Subcutaneous adipose tissue (tissue), 4 donors: ENCODE measurements at places on chromosomes 1 and 21. TPM values are rescaled to one million over a fixed set of nuclear protein-coding genes. Genes with fewer than 3 reads are reported as not detected.

The KIF2C gene
- total RNA-seq, result not detected

The BRINP2 gene
- 1.8 TPM for total RNA-seq

The OR2L3 gene
- total RNA-seq, result not detected

The TMEM82 gene
- not detected for total RNA-seq

The LHX4 gene
- total RNA-seq, result not detected

The FAM177B gene
- 0.82 TPM for total RNA-seq

The FCGR2B gene
- total RNA-seq, result 97.1 TPM

The RAB42 gene
- total RNA-seq, result 1.1 TPM

The FAM167B gene
- total RNA-seq, result 1.3 TPM

The S100A1 gene
- 9.3 TPM for total RNA-seq

The CFHR3 gene
- 0.33 TPM for total RNA-seq

The CFHR2 gene
- total RNA-seq, result not detected

The TNFSF4 gene
- 1.5 TPM for total RNA-seq

The EXOC8 gene
- total RNA-seq, result 16.1 TPM

The PALMD gene
- total RNA-seq, result 250 TPM

The OR2L5 gene
- 0.22 TPM for total RNA-seq

The NTMT2 gene
- total RNA-seq, result not detected

The ZNF687 gene
- 7.8 TPM for total RNA-seq

The CD101 gene
- total RNA-seq, result 0.49 TPM

The CFAP107 gene
- not detected for total RNA-seq

The C1QA gene
- total RNA-seq, result 473 TPM

The VCAM1 gene
- total RNA-seq, result 8.8 TPM

The RPL5 gene
- 1,686 TPM for total RNA-seq

The SHISA4 gene
- total RNA-seq, result 13.9 TPM

The SPRR3 gene
- total RNA-seq, result not detected

The BCAR3 gene
- total RNA-seq, result 98.7 TPM

The C1orf226 gene
- 3.4 TPM for total RNA-seq

The C4BPA gene
- total RNA-seq, result not detected

The CFHR1 gene
- 0.57 TPM for total RNA-seq

The PADI2 gene
- 0.22 TPM for total RNA-seq

The CYP4A22 gene
- total RNA-seq, result 1.0 TPM

The ZSWIM5 gene
- total RNA-seq, result 1.1 TPM

The FAM43B gene
- total RNA-seq, result not detected

The IL10RB gene
- 26.3 TPM for total RNA-seq

The SLC1A7 gene
- total RNA-seq, result not detected

The KPRP gene
- total RNA-seq, result not detected

The LDLRAD1 gene
- total RNA-seq, result not detected

The CDA gene
- total RNA-seq, result 2.4 TPM

The OMA1 gene
- total RNA-seq, result 18.3 TPM
